ENCODE measurements at places on chromosomes 7 and 10.

- no peak for DNase-seq
These were observed 90.4 kb upstream of the TNS3 start for GRCh38 chr7:47672271-47672791.

- DNase-seq: no peak
These were observed 119.1 kb downstream of the HIP1 start for GRCh38 chr7:75619636-75620035.

DNA sequence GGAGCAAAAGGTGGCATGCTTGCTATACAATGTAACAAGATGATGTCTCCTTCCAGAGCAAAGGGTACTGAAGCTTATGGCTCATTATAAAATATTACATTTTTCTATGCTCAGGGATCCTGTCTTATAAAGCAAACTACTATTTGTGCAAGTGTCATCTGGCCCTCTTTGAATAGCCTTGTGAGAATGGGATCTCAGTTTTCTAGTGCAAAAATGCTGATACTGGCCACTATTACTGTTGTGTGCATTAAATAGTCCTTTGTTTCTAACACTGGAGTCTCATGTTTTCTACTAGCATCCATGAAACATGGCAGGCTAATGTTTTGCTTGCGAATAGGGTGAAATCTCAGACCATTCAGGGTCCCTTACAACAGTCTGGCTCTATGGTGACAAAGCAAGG, 823.0 kb downstream of the REEP3 start:
- no peak for DNase-seq

GRCh38 chr7:35520810-35521625, 173.9 kb downstream of the HERPUD2 start:
- DNase-seq: no peak

GRCh38 chr10:33095867-33096815, 138.1 kb upstream of the ITGB1 start:
- DNase-seq: no peak

GRCh38 chr10:127153181-127153580, 43.2 kb downstream of the INSYN2A start:
- no peak for DNase-seq
